Cerebellum (tissue), 4 donors: ENCODE measurements at places on chromosomes 6 and 20. TPM values are rescaled to one million over a fixed set of nuclear protein-coding genes. Genes with fewer than 3 reads are reported as not detected.

DNA sequence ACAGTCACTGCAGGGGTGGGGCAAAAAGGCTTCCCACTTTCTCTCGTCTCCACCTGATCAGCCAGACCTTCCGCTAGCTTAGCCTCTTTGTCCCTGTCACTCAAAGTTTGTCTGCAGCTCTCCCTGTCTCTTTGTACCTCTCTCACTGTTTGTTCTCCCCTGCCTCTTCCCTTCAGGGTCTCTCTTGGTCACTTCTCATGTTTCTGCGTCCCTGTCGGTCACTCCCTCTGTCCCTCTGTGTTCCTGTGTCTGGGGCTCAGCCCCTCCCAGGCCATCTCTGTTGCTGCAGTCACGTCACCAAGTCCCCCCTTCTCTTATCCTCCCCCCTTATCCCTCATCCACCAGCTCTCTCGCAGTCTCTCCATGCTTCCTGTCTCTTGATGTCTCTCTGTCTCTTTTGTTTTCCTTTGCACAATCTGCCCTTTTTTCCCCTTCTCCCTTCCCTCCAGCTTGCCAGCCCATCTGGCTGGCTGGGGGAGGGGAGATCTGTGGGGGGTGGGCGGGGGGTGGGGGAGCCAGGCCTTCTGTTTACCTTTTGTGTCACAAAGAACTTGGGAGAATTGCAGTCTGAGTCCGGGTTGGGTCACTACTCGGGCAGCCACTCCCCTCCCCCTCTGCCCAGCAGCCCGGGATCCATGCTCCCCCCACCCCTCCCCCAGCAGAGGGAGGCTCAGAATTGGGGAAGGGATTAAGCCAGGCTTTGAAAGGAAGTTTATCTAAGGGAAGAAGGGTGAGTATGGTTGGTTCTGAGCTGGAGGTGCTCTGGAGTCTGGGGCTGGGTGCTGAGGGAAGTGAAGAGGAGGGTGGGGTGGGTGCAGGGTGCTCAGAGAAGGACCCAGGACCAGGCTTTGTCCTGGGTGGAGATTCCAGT, 32.3 kb downstream of the FOXP4 start:
- DNase-seq: no peak

ID1 gene
- total RNA-seq: 73.1 TPM

TBC1D32 gene
- 44.4 TPM for total RNA-seq

PLG gene
- total RNA-seq: not detected

FAM229B gene
- 23.9 TPM for total RNA-seq

ULBP3 gene
- total RNA-seq: 4.2 TPM

- no peak for DNase-seq
Observed at GRCh38 chr6:98593676-98594075, 240.7 kb upstream of the POU3F2 start.

DNA sequence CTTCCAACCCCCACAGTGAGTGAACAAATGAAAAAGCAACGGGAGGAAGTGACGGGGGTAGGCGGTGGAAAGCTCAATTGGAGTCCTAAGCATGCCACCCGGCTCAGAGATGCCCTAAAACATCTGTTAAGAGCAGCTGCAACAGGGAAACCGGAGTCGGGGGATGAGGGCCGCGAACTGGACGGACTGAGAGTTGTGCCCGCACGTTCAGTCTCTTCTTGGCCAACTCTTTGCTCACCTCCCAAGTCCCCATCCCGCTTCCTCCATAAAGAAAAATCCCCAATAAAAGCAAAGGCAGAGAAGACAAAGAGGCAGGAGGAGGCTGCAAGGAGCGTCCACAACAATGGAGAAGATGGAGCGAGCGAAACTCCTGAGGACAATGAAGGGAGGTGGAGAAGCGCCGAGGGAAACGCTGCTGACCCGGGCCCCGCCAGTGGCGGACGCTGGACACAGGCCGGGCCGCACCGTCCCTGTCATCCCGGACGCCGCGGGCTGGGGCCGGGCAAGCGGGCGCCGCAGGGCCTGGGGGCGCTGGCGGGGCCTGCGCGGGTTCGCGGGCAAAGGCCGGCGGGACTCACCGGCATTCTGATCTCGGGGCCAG, 600 bp downstream of the SEC63 start:
- DNase-seq: peak; percentile 34

DNA sequence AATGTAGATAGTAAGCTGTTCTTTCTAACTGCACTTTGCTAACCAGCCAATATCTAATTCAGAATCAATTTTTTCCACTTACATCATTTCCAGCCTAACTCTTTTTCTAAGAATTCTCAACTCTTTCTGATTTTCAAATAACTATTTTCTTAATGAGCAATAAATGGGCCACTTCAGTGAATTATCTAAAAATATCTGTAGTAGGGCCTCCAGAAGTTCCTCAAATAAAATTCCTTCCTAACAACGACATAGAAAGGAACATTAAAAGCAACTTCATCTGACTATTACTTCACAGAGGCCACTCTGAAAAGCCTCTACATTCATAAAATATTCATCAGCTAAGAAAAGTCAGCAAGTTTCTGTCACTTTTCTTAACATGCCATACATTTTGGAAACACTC, 4.8 kb downstream of the COL12A1 start:
- DNase-seq: no peak

AURKA gene
- 8.3 TPM for total RNA-seq

LTA gene
- not detected for total RNA-seq

- DNase-seq: no peak
Observed at GRCh38 chr6:136410201-136411024, 120.8 kb upstream of the BCLAF1 start.

DNA sequence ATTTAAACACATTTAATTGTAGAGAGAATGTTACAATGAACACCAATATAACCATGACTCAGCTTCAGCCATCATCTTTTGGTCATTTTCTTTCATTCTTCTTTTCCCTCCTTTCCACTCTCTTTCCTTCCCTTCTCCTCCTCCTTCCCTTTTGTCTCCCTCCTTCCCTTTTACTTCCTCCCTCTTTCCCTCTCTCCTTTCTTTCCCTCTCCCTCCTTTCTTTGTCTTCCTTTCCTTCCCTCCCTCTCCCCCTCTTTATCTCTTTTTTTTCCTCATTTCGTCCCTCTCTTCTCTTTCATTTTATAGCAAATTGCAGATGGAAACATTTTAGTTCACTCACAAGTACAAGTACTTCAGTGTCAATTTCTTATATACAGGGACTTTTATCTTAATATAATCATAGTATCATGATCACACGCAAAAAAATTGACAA, 1.8 kb downstream of the ZKSCAN3 start:
- DNase-seq: no peak

GCLC gene
- total RNA-seq: 27.8 TPM

GRCh38 chr6:131225959-131226358, 90.7 kb downstream of the AKAP7 start:
- DNase-seq: no peak

GRCh38 chr6:68657374-68658139, 22.5 kb downstream of the ADGRB3 start:
- no peak for DNase-seq

- no peak for DNase-seq
Observed at GRCh38 chr6:24257282-24257681, 100.6 kb downstream of the DCDC2 start.

DNA sequence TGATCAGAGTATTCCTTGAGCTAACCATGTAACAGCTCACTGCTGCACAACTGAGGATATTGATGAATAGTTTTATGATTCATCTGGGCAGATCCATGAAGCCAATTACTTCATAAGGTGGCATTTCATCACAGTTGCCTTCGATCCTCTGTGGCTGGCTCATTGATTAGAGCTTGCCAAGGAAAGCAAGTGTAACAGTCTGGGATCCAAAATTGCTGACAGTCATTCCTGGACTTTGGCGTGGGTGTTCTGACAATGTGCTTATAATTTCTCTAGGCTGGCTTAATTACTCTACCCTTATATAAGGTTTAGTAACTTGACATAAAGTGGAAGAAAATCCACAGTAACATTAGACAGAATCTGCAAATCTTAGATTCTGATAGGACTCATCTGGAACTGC, 551.3 kb upstream of the CDH4 start:
- no peak for DNase-seq

DNA sequence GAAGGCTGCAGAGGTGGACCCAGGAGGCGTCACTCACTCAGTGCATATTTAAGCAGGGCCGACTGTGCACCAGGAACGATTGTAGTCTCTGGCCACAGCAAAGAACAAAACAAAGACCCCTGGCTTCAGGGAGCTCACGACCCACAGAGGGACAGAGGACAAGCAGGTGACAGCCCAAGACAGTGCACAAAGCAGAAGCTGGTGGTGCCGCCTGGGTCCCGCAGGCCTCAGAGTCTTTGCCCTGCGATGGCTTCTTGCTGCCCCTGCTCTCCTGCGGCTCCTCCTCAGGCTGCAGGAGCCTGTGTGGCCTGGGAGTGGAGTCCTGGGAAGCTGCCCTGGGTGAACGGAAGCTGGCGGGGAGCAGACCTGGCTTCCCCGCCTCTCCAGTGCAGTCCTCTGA, 300.0 kb downstream of the PREX1 start:
- no peak for DNase-seq

IRF4 gene
- total RNA-seq: 0.27 TPM

CRISP3 gene
- not detected for total RNA-seq

- no peak for DNase-seq
Observed at GRCh38 chr6:166595061-166595780, 8.7 kb upstream of the RAMACL start.

DNA sequence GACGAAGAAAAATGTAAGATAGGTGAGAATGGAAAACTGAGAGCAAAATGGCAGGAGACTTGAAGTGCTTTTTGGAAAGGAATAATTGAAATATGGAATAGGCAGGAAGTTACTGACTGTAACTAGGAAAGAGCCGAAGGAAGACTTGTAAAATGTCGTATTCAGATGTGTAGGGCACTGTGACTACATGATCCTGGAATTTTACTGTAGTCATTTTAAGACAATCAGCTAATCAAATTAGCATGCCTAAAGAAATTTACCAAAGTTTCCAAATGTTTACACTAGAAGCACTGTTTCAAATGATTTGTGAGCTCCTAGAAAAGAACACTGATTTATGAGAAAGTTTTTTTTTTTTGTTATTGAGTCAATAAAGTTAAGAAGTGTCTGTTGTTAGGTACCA, 21.2 kb upstream of the ADIG start:
- no peak for DNase-seq

DNA sequence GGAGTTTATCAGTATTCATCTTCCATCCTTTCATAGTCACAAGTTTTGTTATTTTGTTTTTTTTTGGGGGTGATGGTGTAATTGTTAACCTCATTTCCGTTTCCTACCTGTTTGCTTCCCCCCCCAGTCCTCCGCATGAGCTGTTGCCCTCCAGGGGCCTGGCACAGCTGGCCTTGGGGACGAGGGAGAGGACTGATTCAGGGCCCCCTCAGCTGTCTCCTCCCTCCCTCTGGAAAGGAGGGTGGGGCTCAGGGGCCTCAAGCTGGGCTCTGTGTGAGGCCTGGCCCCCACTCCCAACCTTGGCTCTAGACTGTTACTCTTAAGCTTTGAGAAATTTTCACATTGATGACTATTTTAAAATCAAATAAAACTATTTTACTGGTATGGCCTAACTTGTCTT, 4.0 kb downstream of the LRRC73 start:
- no peak for DNase-seq

CTCFL gene
- not detected for total RNA-seq

SPATS1 gene
- not detected for total RNA-seq

GRCh38 chr20:31835977-31836852, 9.2 kb downstream of the FOXS1 start:
- peak; percentile 84 for DNase-seq

GRCh38 chr6:10406556-10406955, 8.3 kb downstream of the TFAP2A start:
- DNase-seq: no peak

GRCh38 chr6:9248133-9248532, 812.8 kb upstream of the SLC35B3 start:
- DNase-seq: no peak

GRCh38 chr6:122621638-122622037, 11.4 kb downstream of the PKIB start:
- DNase-seq: no peak

- no peak for DNase-seq
Observed at GRCh38 chr20:52975029-52975732, 3.0 kb downstream of the TSHZ2 start.

DNA sequence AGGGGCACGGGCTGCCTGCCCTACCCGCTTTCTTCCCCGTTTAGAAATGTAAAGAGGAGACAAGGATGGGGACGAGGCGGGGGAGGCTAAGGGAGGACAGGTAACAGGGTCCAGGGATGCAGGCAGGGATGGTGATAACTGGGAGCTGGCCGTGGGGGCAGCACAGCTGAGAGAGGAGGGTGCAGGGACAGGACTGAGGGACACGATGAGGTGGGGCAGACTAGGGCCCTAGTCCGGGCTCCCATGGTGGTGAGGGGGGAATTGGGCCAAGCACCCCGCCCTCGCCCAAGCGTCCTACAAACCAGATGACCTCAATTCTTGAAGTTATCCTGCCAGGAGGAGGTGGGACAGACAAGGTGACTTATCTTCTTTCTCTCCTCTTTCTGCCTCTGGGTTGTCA, 44.4 kb upstream of the MDFI start:
- no peak for DNase-seq

GRCh38 chr20:14955399-14955798, 618.0 kb upstream of the FLRT3 start:
- no peak for DNase-seq

METTL24 gene
- 3.3 TPM for total RNA-seq

ZC3H12D gene
- total RNA-seq: 0.36 TPM

DNA sequence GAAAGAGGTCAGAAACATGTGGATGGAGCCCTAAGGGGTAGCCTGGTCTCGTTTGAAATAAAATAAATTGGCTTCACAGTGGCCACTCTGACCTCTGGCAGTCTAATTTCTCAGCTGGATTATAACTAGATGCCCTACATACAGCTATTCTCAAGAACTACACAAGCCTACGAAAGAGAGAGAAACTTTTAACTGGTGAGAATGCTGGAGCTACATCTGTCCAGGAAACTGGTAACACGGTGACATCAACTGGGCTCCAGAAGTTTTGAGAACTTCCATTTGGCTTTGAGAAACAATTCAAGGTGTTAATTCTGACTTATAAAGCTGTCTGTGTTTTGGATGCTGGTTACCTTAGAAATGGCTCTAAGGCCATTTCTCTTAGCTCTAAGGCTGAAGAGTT, 187.3 kb upstream of the TENT5A start:
- no peak for DNase-seq

DNA sequence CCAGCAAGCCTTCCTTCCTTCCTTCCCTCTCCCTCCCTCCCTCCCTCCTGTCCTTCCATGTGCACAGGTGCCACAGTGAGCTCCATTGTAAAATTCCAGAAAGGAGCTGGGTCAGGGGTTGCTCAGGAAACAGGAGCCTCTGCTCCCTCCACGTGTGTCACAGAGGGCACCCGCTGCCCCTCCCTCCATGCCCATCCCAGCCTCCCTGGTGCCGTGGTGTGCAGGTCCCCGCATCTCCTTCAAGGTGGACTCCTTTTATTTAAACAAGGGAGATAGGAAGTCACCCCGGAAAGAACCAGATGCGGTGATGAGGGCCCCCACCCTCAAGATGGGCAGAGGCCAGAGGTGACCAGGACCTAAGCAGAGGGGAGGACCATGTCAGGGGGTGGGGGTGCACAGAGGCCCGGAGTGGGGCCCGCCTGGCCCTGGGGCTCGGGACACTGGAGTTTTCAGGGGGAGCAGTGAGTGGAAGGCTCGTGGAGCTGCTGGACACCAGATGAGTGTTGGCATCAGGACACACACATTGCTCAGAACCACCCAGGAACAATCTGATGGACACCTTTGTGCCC, 85.4 kb downstream of the DHX35 start:
- DNase-seq: no peak
